Upper lobe of left lung (tissue), 6 donors: ENCODE measurements at places on chromosomes 1 and 21. TPM values are rescaled to one million over a fixed set of nuclear protein-coding genes. Genes with fewer than 3 reads are reported as not detected.
A peak's percentile ranks its signal among the peaks of the same experiment; 100 is the strongest.

NTMT2 gene
- total RNA-seq, result not detected

DNA sequence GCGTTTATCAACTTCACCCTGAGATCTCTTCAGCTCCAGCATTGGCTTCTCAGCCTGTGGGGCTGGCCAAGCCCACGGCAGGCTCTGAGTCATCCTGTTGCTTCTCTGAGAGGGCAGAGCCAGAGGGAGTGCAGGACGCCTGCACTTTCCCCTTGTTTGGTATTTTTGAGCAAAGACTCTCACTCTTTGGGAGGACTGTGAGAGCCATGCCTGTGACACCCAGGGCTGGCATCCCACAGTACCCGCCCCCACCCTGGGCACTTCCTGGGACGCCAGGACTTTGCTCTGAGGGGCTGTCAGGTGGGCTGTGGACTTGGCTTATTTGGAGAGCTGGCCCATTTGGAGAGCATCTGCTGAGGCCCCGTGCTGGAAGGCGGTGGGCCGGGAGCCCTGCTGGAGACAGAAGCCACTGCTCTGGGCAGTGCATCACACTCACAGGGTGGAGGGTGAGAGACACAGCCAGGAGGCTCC is 37.4 kb downstream of the VANGL1 start:
- H3K27me3 ChIP-seq, result no peaks in the 10 kb centered on the region
- H3K4me3 ChIP-seq, result no peak overlapping the region
- DNase-seq, result peak; percentile 66
- no peaks in the 10 kb centered on the region for H3K36me3 ChIP-seq
- no peak overlapping the region for H3K27ac ChIP-seq

- H3K4me3 ChIP-seq, result no peak overlapping the region
- no peaks in the 10 kb centered on the region for H3K4me1 ChIP-seq
- H3K27me3 ChIP-seq, result no peaks in the 10 kb centered on the region
- DNase-seq, result no peak
- H3K36me3 ChIP-seq, result no peaks in the 10 kb centered on the region
- H3K27ac ChIP-seq, result no peak overlapping the region
Measured at GRCh38 chr1:68503085-68503484, 6.2 kb upstream of the DEPDC1 start.

FAM167B gene
- total RNA-seq, result not detected

CFHR4 gene
- total RNA-seq, result not detected

PLA2G2C gene
- total RNA-seq, result not detected

DNA sequence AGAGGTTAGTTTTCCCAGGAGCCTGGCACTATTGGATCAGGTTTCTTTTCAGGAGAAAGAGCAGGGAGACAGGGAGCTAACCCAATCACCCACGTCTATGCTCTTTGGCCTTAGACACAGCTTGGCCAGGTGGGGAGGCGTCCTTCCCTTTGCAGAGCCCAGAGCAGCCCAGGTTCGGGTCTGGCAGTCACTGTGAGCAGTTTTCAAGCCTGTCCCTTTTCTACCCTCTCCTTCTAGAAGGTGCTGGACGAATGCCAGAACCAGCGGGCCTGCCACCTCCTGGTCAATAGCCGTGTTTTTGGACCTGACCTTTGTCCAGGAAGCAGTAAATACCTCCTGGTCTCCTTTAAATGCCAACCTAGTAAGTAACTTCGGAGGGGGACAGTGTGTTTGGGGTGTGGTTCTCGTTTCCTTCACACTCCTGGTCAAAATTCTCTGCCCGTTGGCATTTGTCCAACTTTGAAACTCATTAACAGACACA is 44.9 kb downstream of the EVA1C start:
- peaks cover 21% of the 10 kb centered on the region for H3K36me3 ChIP-seq
- DNase-seq, result no peak
- no peak overlapping the region for H3K4me3 ChIP-seq
- no peaks in the 10 kb centered on the region for H3K27me3 ChIP-seq
- H3K27ac ChIP-seq, result peak overlapping the region; percentile 28
- H3K4me1 ChIP-seq, result peaks cover 30% of the 10 kb centered on the region

DNA sequence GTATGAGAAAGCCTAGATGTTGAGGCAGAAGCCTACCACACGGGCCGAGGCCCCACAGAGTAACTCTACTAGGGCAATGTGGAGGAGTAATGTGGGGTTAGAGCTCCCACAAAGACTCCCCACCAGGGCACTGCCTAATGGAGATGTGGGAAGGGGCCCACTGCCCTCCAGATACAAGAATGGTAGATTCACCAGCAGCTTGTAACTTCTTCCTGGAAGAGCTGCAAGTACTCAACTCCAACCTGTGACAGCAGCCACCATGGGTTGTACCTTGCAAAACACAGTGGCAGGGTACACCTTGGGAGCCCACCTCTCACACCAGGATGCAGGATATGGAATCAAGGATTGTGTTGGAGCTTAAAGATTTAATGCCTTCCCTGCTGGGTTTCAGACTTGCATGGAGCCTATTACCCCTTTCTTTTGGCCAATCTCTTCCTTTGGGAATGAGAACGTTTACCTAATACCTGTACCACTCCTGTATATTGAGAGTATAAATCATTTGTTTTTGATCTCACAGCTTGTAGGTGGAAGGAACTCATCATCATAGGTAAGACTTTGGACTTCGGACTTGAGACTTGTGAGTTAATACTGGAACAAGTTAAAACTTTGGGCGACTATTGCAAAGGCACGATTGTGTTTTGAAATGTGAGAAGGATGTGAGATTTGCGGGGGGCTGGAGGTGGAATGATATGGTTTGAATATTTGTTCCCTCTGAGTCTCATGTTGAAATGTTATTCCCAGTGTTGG is 57.5 kb downstream of the TENT5C start:
- H3K4me3 ChIP-seq, result no peak overlapping the region
- H3K4me1 ChIP-seq, result no peaks in the 10 kb centered on the region
- no peaks in the 10 kb centered on the region for H3K36me3 ChIP-seq
- H3K27ac ChIP-seq, result no peak overlapping the region

DNA sequence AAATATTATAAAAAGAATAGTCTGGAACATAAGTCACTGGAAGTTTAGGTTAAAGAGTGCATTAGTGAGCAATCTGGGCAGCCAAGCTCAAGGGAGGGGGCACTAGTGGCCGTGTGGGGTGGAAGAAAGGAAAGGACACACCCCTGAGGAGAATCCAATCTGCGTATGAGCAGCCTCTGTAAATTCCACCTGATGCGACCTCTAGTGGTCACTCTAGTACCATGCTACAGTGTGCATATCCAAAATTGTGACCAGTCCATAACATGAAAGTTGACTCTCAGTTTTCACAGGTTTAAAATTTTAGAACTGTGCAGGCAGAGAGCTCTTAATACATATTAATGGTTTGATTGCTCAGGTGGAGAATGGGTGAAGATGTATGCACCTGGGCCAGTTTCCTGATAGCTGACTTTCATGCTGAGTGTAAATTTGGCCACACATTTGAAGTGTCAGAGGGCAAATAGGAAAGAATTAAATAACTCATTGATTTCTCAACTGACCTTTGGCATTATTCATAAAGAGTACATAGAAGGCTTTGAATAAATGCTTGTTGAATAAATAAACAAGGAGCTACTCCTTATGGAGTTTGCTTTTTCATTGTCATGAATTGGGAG is 105.9 kb upstream of the C21orf91 start:
- no peaks in the 10 kb centered on the region for H3K36me3 ChIP-seq
- H3K4me3 ChIP-seq, result no peak overlapping the region
- no peak overlapping the region for H3K27ac ChIP-seq
- peak; percentile 40 for DNase-seq
- H3K4me1 ChIP-seq, result no peaks in the 10 kb centered on the region
- H3K27me3 ChIP-seq, result no peaks in the 10 kb centered on the region

DNA sequence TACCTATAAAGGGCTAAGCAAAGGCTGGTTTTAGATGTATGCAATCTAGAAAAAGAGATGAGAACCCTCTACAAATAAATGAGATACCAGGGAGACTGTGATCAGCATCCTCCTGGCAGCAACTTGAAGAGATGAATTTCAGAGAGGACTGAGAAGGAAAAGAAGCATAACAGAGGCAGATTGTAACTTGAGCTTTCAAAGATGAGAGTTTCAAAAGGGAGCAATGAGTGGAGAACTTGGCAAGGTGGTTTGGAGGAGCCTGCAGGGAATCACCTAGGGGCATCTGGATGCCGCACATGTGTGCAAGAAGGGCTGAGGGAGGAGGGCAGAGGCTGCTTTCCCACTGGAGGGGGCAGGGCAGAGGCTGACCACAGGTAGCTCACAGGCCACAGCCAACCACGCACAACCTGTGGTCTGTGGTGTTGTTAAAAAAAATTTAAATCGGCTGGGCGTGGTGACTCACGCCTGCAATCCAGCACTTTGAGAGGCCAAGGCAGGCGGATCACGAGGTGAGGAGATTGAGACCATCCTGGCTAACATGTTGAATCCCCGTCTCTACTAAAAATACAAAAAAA is 50.2 kb downstream of the PCNX2 start:
- H3K4me3 ChIP-seq, result no peak overlapping the region
- no peak for DNase-seq
- H3K27ac ChIP-seq, result no peak overlapping the region
- H3K36me3 ChIP-seq, result no peaks in the 10 kb centered on the region

DNA sequence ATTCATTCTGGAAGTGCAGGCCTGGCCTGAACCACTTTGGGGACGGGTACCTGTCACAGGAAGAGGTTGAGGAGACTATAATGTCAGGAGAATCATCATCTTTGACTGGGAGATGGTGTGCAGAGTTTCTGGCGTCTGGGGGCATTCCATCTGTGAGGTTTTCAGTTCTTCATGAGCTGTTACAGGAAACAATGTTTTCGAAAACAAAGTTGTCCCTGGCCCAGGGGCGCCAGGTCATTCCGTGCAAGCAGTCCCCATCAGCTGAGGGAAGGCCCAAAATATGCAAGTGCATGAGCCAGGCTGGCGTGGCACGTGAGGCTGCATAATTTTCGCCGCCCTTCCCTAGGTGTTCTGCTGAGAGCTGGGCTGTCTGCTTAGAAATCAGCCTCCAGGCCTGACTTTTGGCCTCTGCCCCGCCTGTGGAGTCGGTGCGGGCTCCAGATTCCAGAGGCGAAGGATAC is 68.4 kb upstream of the ATP5PO start:
- no peak overlapping the region for H3K27ac ChIP-seq
- no peaks in the 10 kb centered on the region for H3K36me3 ChIP-seq
- no peak overlapping the region for H3K4me3 ChIP-seq
- no peaks in the 10 kb centered on the region for H3K27me3 ChIP-seq

INSRR gene
- 0.03 TPM for total RNA-seq

LDLRAP1 gene
- 16.7 TPM for total RNA-seq

ABCA4 gene
- total RNA-seq, result 0.30 TPM

ZBTB8B gene
- total RNA-seq, result under 0.01 TPM

DNA sequence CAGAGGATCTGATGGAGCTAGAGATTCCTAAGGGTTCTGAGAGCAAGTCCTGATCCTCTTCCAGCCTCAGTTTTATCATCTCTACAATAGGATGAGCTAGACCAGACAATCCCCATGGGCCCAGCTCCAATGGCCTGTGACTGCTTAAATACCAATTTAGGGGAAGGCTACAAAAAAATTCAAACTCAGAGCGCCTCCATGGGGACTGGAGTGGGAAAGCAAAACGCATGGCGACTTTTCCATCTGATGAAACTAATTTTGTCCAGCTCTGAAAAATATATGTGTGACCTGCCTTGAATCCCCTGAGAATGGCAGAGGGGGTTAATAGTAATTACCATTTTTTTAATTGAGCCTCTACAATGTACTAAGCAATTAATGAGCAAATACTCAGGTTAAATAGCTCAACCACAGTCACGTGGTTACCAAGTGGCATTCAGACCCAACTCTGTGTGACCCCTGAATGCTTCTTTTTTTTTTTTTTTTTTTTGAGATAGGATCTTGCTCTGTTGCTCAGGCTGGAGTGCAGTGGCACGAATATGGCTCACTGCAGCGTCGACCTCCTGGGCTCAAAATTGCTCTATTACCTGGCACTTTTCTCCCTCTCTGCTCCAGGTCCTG is 8.4 kb downstream of the EXTL1 start:
- H3K27me3 ChIP-seq, result no peaks in the 10 kb centered on the region
- no peak overlapping the region for H3K4me3 ChIP-seq
- peaks cover 5% of the 10 kb centered on the region for H3K4me1 ChIP-seq
- H3K27ac ChIP-seq, result no peak overlapping the region
- no peaks in the 10 kb centered on the region for H3K36me3 ChIP-seq

DNA sequence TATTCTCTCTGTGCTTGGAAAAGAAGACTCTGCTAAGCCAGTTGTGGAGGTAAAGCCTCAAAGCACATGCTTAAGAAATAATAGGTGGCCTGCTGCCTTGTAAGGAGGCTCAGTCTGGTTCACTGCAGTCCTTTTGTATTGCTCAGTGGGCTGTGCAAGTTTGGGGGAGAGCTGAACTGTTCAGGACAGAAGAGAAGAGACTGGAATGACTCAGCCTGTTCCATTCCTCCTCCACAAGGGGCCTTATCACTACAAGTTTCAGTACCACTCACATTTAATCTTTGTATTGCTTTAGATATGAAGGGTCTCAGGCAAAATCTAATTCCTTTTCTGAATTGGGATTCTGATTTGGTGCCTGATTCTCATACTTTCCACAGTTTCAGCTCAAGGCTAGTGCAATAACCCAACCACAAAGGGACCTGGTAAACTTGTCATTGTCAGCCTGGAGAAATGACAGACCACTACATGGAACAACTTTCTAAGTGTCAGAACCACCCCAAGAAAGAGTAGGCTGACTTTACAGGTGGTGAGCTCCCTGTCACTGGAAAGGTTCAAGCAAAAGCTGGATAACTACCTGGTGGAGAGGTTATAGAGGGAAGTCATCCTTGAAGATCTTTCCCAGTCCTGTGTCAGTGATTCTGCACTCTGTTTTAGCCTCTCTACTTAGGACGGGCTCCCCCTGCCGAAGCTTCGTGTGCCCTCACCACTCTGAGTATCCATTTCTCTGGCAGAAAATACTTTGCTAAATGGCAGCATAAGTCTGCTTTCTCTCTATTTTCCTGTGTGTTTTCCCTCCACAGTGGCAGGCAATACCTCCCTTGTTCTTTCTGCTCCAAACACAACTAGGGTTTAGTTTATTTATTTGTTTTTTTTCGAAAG is 162.9 kb upstream of the GJB5 start:
- H3K4me3 ChIP-seq, result no peak overlapping the region
- H3K27me3 ChIP-seq, result no peaks in the 10 kb centered on the region
- DNase-seq, result no peak
- H3K4me1 ChIP-seq, result no peaks in the 10 kb centered on the region
- no peaks in the 10 kb centered on the region for H3K36me3 ChIP-seq
- H3K27ac ChIP-seq, result no peak overlapping the region

DNA sequence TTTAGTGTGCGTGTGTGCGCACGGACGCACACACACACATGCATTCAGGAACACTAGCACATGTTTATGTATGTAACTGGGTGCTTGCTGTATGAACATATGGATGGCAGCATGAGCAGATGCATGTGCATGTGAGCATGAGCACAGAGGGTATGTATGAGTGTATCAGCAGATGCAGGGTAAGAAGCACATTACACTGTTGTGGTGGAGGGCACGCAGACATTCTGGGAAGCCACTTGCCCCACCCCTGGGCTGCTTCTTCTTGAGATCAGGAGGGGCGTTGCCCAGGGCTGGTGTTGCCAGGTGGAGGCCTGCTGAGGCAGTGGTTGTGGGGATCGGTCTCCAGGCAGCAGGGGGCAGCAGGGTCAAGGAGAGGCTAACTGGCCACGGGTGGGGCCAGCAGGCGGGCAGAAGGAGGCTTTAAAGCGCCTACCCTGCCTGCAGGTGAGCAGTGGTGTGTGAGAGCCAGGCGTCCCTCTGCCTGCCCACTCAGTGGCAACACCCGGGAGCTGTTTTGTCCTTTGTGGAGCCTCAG is 3.9 kb upstream of the P3R3URF start:
- H3K27me3 ChIP-seq, result no peaks in the 10 kb centered on the region
- no peaks in the 10 kb centered on the region for H3K36me3 ChIP-seq
- H3K4me3 ChIP-seq, result no peak overlapping the region
- no peak overlapping the region for H3K27ac ChIP-seq
- peak; percentile 80 for DNase-seq

- H3K4me1 ChIP-seq, result peaks cover 7% of the 10 kb centered on the region
- H3K27ac ChIP-seq, result no peak overlapping the region
- H3K36me3 ChIP-seq, result no peaks in the 10 kb centered on the region
- no peak for DNase-seq
Measured at GRCh38 chr1:45952072-45952471, 148.7 kb downstream of the MAST2 start.

LCE3B gene
- not detected for total RNA-seq
